ENCODE measurements at places on chromosomes 7 and 10.

- no peak for DNase-seq
- no peaks in the 10 kb centered on the region for H3K36me3 ChIP-seq
Measured at GRCh38 chr10:62278441-62278910, 9.8 kb upstream of the RTKN2 start.

GRCh38 chr7:4621396-4621795, 60.7 kb upstream of the FOXK1 start:
- H3K4me1 ChIP-seq, result peaks cover 5% of the 10 kb centered on the region
- no peak overlapping the region for H3K4me3 ChIP-seq
- no peak for DNase-seq
- no peak overlapping the region for H3K27ac ChIP-seq
- no peaks in the 10 kb centered on the region for H3K36me3 ChIP-seq
- H3K27me3 ChIP-seq, result no peaks in the 10 kb centered on the region

GRCh38 chr7:94595717-94596116, 60.2 kb downstream of the SGCE start:
- H3K27ac ChIP-seq, result no peak overlapping the region
- H3K4me3 ChIP-seq, result no peak overlapping the region
- H3K4me1 ChIP-seq, result peaks cover 10% of the 10 kb centered on the region
- no peaks in the 10 kb centered on the region for H3K36me3 ChIP-seq
- no peak for DNase-seq
- H3K27me3 ChIP-seq, result no peaks in the 10 kb centered on the region

DNA sequence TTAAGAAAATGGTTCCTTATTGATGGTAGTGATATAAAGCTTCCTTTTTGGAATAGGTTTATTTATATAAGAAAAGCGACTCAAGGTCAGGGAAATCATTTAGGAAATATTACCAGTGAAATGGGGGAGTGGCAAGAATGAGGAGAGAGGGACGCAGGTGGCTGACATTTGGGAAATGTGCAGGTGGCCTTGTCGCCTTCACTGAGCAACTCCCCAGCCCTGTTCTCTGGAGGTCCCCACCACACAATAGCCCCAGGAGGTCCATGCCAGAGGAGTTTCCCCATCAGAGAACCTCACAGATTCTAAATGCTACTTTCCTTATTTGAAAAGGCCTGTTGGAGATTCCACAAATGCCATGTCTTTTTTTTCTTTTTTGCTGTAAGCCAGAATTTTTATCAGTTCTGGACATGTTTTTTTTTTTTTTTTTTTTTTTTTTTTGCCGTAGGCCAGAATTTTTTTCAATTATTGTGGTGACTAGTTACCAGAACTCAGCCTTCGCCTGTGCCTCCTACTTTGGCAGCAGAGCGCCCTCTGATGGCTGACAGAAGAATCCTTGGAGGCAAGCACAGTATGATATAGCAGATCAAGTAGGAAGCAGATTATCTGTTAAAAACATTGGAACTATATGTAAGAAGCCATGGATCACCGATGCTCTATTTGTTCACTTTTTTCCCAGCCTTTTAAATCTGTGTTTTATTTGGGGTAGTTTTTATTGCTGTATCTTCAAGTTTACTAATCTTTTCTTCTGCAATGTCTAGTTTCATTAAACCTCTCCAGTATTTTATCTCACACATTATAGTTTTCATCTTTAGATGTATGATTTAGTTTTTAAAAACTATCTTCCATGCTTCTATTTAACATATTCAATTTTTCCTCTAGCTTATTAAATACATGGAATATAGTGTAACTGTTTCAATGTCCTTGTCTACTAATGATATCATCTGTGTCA, 18.6 kb downstream of the OPALIN start:
- H3K4me3 ChIP-seq, result no peak overlapping the region
- no peaks in the 10 kb centered on the region for H3K4me1 ChIP-seq
- H3K36me3 ChIP-seq, result no peaks in the 10 kb centered on the region
- H3K27ac ChIP-seq, result no peak overlapping the region

DNA sequence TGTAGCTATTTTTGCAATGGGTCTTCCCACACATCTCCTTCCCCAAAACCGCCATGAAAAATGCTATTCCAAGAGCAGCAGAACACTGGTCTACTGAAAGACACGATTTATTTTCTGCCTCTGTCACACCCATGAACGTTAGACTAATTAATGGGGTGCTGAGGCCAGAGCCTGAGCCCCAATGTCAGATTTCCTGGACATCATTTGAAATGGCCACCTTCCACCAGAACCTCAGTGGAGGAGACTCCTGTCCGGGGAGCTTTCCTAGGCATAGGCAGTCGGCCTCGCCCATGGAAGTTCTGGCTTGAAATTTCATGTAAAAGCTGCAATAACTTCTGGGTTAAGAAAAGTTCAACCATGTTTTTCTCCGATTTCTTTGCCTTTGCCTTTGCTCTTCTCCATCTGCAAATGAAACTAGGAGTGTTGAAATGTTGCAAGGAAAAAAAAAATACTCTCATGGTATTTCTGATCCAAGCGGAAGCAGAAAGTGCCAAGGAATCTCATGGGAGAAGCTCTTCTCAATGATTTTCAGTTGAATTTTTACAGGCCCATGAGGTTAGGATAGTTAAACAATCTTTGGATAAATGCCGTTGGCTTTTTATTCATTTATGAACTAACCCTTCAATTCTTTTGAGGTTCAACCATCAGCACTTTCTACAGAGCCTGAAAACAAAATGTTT, 570.8 kb upstream of the MGMT start:
- H3K4me3 ChIP-seq, result no peak overlapping the region
- H3K27me3 ChIP-seq, result no peaks in the 10 kb centered on the region
- no peaks in the 10 kb centered on the region for H3K4me1 ChIP-seq
- no peak overlapping the region for H3K27ac ChIP-seq

- no peaks in the 10 kb centered on the region for H3K36me3 ChIP-seq
- no peak overlapping the region for H3K27ac ChIP-seq
- DNase-seq, result no peak
- H3K4me1 ChIP-seq, result no peaks in the 10 kb centered on the region
Measured at GRCh38 chr7:44536090-44536489, 5.0 kb downstream of the NPC1L1 start.

DNA sequence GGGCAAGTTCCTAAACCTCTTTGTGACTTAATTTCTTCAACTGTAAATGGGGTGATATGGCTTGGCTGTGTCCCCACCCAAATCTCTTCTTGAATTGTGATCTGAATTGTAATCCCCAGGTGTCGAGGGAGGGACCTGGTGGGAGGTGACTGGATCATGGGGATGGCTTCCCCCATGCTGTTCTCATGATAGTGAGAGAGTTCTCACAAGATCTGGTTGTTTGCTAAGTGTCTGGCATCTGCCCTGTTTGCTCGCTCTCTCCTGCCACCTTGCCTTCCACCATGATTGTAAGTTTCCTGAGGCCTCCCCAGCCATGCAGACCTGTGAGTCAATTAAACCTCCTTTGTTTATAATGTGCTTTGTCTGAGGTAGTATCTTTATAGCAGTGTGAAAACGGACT, 177.0 kb downstream of the MYOF start:
- DNase-seq, result no peak
- peaks cover 3% of the 10 kb centered on the region for H3K36me3 ChIP-seq
- no peak overlapping the region for H3K27ac ChIP-seq
- no peaks in the 10 kb centered on the region for H3K4me1 ChIP-seq
- peaks cover 2% of the 10 kb centered on the region for H3K27me3 ChIP-seq

DNA sequence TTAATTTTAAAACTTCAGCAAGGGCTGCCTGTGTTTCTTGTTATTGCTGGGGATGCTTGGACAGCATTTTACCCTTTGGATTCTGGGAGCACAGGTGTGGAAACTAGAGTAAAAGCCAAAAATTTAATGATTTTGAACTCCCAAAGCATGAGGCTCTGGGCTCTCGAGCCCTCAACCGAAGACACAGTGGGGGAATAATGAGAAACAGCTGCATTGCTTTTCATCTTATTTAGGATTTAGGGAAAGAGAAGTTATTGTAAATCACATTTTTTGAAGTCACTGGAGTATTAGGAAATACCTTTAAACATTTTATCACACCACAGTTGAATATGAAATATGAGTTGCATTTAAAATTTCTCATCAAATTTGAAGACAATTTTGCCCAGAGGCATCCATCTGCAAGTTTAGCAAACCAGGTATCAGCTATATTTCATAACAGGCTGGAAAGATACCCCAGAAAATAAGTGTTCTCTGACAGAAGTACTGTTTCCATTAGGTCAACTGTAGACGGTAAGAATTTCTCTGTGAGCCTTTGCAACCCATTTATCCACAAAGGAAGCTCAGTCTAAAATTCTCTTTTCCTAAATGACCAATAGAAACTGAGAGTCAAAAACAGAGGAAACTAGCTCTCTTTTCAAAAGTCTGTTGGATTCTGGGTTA, 290.6 kb upstream of the PHYHIPL start:
- no peak for DNase-seq
- no peak overlapping the region for H3K27ac ChIP-seq
- H3K4me1 ChIP-seq, result no peaks in the 10 kb centered on the region
- H3K27me3 ChIP-seq, result no peaks in the 10 kb centered on the region
- H3K4me3 ChIP-seq, result no peak overlapping the region

DNA sequence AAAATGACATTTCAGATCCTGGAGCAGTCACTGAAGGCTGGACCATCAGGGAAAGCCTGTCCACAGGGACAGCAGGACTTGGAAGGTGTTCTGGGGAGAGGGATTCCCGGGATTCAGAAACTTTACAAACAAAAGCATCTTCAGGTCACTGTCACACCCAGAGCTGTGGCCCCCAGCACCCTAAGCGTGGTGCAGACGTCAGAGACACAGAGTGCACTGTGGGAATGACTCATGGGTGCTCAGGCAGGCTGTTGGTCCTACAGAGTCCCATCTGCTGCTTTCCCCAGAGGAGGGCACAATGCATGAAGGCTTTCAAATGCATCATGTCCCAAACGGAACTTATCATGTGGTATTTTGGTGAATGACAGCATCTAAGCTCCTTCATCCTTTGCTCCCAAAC, 13.1 kb upstream of the LRMDA start:
- H3K4me3 ChIP-seq, result no peak overlapping the region
- H3K27ac ChIP-seq, result no peak overlapping the region
- no peaks in the 10 kb centered on the region for H3K4me1 ChIP-seq
- H3K36me3 ChIP-seq, result no peaks in the 10 kb centered on the region

- DNase-seq, result no peak
- no peaks in the 10 kb centered on the region for H3K36me3 ChIP-seq
- H3K4me3 ChIP-seq, result no peak overlapping the region
- no peaks in the 10 kb centered on the region for H3K4me1 ChIP-seq
- H3K27ac ChIP-seq, result no peak overlapping the region
- peaks cover 2% of the 10 kb centered on the region for H3K27me3 ChIP-seq
Measured at GRCh38 chr10:1166828-1167275, 110.7 kb downstream of the WDR37 start.

DNA sequence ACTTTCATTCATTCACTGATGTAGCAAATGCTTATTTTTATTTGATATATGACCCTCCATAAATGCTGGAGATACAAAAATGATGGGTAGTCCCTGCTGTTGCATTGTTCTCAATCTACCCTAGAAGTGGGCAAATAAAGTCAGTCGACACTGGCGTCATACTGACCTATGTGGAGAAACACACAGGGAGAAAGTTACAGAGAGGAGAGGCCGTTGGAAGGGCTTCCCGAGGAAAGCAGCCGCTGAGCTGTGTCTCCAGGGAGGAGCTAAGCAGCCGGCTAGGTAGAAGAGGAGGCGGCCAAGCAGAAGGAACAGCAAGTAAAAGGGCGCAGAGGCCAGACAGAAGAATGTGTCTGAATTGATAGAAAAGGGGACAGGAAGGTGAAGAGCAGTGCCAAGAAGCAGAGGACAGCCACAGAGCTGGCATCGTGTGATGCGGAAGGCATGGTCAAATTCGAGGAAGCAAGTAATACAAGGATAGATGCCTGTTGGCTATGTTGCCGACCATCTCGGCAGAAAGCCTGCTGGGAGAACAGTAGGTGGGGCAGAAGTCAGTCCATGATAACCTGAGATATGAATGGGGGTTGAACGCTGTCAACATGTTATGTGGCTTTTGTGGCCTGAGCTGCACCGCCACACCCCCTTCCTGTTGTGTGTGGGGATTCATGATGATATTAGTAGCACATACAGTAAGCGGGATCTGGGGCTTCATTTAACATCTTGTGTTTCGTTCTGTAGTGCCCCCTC, 25.9 kb downstream of the ST8SIA6 start:
- peak; percentile 50 for DNase-seq
- no peaks in the 10 kb centered on the region for H3K36me3 ChIP-seq
- peak overlapping the region; percentile 79 for H3K27ac ChIP-seq
- peaks cover 5% of the 10 kb centered on the region for H3K27me3 ChIP-seq

DNA sequence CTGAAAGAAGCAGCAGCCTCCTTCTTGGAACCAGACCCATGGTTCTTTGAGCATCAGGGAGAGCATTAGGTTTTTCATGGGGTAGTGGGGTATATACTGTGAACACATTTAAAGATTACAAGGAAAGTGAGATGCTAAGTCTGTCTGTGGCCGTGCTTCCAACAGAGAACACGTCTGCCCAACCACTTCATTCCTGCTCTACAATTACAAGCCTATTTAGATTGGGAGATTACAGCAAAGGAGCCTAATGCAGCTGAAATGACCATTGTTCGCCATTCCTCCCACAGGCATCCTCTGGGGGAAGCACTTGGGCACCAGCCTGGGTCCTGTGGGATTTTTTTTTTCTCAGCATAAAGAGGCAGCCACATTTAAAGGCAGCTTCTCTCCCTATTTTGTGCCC, 536.4 kb downstream of the XPNPEP1 start:
- H3K27ac ChIP-seq, result no peak overlapping the region
- no peaks in the 10 kb centered on the region for H3K36me3 ChIP-seq
- no peaks in the 10 kb centered on the region for H3K27me3 ChIP-seq
- no peak overlapping the region for H3K4me3 ChIP-seq

DNA sequence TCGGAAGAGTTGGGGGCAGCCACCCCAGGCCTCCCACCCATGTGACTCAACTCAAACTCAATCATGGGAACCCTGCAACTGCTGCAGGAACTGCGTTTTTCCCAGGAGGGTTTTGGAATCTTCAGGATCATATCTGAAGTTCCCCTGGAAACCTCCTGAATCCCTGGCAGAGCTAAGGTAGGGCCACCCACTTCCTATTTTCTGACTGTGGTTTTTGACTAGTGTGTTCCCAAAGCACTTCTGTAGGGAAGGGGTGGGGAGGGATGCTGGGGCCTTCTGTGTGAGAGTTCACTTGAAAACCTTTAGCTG, 127.6 kb upstream of the UNC5B start:
- H3K36me3 ChIP-seq, result no peaks in the 10 kb centered on the region
- H3K27ac ChIP-seq, result no peak overlapping the region
- H3K4me1 ChIP-seq, result no peaks in the 10 kb centered on the region
- H3K4me3 ChIP-seq, result no peak overlapping the region

DNA sequence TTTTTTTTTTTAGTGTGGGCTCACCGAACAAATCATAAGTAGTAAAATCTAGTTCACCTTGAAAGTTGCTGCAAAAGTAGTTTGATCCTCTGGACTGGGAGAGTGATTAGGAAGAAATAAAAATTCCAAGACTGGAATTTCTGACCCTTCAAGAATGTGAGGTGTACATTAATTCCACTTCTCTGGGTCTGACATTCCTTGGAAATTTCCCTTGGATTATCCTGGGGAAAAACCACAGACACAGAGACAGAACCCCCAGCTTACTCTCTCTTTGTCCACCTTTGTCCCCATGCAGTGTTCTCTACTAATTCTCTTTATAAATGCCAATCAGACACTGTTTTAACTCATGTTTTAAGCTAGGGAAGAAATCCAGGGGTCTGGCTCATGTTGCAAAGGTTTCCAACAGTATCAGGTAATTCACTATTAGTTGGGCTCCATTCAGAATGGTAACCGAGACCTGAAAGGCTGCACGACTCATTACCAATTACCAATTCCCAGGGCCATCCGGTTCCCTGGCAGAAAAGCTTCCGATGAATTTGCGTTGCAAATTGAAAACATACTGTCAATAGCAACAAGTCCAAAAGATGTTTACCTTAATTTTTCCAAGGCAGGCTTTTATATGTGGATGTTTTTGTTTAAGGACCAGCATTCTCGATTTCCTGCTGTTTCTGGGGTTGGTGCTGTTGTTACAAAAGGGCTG, 86.3 kb downstream of the BAMBI start:
- DNase-seq, result no peak
- H3K4me1 ChIP-seq, result no peaks in the 10 kb centered on the region
- no peak overlapping the region for H3K27ac ChIP-seq
- no peak overlapping the region for H3K4me3 ChIP-seq
- H3K36me3 ChIP-seq, result no peaks in the 10 kb centered on the region
